Iris pigment epithelial cell (primary cell): ENCODE measurements at places on chromosomes 16 and 17.

DNA sequence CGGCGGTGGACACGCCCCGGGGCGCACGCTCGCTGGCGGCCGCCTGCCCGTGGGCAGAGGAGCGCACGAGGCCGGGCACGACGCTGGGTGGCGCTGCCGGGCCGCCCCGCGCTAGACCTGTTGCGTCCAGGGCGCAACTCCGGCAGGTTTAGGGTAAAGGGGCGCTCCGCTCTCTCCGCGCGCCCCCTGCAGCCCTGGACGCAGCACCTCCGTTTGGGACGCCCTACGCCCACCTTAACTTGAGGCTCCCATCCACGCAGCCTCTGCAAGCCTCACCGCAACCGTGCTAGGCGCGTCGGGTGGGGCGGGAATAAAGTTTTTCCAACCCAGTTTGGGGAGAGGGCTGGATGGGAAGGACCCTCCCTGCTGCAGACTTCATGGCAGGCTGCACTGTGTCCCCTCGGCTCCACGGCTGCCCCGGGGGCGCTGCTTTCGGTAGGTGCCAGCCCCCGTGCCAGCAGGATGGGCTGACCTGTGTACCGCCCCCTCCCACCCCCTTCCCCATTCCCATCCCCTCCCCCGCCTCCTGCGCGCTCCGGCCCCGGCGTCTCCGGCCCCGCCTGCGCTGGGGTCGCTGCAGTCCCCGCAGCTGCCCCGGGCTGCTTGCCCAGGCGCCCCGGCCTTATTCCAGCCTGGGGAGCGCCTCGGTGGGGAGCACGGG is at the start of gene SYT17:
Gene SYT17 (plus strand): TSS at position 531 of the 661 bp plus-strand sequence. CDS start 407 bp downstream, outside the sequence.
- DNase-seq: peak; percentile 69

DNA sequence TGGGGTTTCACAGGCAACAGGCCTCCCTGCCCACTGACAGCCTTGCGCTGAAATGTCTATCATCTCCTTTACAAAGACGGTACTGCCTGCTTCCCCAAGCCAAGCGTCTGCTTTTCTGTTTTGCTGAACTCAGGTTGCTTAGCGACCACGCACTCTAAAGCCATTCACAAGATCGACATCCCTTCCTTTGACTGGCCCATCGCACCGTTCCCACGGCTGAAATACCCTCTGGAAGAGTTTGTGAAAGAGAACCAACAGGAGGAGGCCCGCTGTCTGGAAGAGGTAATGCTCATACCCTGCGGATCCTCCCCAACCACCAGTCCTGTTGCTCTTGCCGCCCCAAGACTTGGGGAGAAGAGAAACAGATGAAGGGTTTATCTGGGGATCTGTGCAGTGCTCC is 28.7 kb downstream of the TMEM186 start:
- no peak for DNase-seq

DNA sequence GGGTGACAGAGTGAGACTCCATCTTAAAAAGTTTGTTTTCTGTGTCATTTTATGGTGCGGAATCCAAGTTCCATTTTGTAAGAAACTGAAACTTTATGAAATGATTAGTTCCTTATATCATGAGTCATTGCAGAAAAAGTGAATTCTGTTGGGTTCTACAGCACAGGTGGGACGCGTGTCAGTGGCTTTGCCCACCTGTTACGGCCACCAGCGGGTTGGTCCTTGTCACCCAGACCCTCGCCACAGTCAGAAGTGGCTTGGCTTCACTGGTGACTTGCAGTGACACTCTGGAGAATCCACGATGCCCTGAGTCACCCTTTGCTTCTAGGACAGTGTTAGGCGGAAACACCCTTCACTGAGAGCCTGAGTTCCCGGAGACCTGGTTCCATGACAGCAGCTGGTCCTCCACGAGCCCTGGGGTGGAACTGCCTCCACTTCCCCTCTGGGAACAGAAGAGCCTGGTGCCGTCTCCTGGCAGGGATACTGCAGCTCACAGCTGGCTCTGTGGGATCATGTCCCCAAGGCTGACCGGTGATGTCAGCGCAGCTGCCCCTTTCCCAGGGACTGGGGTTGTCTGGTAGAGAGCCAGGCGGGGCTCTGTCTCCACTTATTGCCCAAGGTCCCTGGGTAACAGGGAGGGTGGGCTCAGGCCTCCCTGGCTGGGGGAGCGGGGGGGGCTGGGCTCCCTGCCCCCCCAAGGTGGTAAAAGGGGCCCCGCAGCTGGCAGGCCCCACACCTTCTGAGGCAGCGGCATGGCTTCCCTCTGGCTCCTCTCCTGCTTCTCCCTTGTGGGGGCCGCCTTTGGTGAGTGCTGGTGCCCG is at the start of gene CTRB1:
Gene CTRB1 (plus strand): TSS at position 733 of the 821 bp plus-strand sequence. CDS start 20 bp downstream, at position 753.
- DNase-seq: no peak

DNA sequence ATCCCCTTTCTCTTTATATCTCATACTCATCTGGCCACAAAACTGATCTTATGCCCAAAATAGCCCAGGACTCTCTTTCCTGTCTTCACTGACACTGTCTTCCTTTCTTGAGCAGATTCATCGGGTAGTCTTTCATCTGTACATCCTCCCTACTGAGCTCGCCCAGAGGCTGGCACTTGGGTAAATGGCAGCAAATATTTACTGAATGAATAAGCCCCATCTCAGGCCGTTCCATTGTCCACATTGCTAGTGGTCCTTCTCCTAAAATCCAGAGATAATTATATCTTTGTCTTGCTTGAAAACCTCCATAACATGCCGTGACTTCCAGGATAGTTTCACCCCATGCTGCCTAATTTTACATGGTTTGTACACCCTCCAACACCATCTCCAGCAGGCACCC is 158.1 kb upstream of the SDK2 start:
- no peak for DNase-seq

DNA sequence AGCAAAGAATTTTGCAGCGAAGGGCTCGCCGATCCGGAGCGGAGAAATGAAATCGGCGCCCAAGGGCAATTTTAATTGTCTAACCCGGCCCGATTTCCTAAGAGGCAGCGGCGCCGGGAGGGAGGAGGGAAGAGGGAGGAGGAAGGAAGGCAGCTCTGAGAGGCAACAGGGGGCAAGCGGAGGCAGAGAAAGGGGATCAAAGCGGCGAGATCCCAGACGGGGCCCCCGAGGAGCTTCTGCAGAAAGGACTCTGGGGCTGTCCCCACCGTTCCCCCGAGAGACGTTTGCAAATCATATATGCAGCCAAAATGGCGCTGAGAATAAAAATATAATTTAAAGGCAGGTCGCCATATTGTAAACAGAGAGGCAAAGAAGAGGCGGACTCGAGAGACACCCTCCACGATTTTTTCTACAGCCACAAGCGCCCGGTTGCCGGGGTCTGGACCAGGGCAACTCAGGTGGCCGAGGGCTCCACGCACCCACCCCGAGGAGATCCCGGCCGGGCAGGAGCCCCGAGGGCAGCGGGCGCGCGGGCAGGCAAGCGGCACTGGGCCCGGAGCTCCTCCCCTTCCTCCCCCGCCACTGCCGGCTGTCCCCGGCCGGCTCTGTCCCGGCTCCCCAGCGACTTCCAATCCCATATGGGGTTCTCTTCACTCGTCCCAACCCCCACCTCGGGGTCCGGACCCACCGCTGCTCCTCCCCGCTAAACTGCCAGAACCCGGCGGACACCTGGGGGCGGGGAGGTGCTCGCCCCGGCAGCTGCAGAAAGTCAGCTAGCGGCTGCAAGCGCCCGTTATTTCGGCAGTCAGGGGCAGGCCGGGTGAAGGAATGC is 1.9 kb downstream of the PHF12 start:
- peak; percentile 54 for DNase-seq

DNA sequence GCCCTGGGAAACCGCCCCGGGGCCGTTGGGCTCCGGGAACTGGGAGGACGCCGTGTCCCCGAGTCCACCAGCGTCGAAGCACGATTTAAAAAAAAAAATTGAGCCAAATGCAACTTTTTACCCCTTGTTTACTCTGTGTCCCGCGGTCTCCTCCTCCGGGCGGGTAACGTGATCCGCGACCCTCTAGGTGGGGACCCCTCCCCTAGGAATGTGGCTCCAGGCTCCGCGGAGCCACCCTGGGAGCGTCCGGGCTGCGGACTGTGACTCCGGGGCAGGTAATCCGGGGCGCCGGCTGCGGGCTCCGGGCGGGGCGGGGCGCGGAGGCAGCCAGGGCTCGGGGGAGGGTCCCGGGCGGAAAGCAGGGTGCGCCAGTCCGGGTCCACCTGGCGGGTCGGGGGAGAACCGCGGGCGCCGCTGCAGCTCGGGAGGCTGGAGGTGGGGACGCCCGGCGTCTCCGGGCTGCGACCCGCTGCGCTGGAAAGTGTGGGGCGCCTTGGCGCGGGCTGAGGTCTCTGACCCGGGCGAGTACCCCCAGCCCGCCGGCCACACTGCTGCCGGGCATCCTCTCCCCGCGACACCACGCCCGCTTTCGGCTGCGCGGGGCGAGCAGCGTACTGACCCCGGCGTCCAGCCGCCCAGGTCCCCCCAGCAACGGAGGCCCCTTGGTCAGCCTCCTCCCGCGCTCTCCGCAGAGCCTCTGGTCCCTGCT is 852 bp upstream of the HELZ start:
- DNase-seq: no peak

- DNase-seq: peak; percentile 34
Observed at GRCh38 chr17:50944054-50944901, 78.1 kb upstream of the TOB1 start.
